ENCODE measurements at places on chromosomes 7 and 10.

- DNase-seq: no peak
Measured at GRCh38 chr10:111078505-111079185, 1.8 kb downstream of the ADRA2A start.

DNA sequence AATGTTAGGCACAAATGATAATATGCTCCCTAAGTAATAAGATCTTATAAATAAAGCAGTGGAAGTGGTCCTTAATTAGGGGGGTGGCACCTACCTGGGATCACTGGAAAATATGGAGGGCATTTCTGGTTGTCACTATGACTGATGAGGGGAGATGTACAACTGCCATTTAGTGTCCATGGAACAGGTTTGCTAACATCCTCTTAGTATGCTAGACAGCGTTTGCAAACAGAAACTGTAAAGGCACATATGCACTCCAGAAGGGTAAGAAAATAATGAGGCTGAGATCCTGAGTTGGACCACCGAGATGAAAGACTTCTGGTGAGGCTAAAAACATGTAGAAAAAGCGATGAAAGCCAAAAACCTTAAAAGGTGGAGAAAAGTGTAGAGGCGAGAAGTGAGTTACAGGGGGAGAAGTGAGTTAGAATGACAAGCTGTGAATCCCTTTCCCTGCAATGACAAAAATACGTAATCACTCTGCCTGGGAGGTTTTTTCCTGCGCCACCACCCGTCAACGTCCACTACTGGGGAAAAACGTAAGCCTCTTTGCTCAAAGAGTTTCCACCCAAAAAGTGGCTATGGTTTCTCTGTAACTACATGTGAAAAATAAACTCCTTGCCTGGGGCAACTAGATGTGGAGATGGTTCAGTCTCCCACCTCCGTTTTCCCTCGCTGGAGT, 767 bp downstream of the KRIT1 start:
- no peak for DNase-seq

- no peak for DNase-seq
Measured at GRCh38 chr10:121501796-121502195, 96.4 kb downstream of the FGFR2 start.

DNA sequence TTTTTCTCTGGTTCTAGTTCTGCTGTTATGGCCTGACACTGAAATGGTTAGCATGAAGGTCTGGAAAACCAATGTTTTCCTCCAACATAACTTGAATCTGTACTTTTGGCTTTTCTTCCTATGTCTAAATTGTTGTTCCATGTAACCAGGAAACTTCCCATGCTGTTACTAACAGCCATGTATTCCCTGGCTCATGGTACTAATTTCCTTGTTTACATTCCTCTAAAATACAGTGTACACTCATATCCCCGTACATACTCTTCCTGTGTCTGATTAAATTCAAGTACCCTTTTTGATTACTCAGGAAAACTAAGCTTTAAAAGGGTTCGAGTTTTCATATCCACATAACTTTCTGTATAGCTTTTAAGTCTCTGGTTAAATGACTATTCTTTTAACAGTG, 12.3 kb upstream of the ACSM6 start:
- no peak for DNase-seq

- no peak for DNase-seq
Measured at GRCh38 chr10:109159351-109159750, 764.0 kb downstream of the XPNPEP1 start.

GRCh38 chr10:44424957-44425356, 40.1 kb upstream of the CXCL12 start:
- no peak for DNase-seq

DNA sequence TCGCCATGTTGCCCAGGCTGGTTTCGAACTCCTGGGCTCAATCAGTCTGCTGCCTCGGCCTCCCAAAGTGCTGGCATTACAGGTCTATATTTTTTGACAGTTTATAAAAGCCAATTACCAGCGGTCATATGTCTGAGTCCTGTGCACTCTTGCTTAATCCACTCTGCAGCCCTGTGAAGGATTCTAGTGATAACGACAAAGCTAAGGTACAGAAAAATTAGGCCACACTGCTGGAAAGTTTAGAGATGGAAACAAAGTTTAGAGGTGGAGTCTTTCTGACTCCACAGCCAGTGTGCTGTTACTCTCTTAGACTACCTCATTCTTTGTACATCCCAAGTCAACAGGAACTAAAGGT, 707 bp downstream of the PTER start:
- no peak for DNase-seq

DNA sequence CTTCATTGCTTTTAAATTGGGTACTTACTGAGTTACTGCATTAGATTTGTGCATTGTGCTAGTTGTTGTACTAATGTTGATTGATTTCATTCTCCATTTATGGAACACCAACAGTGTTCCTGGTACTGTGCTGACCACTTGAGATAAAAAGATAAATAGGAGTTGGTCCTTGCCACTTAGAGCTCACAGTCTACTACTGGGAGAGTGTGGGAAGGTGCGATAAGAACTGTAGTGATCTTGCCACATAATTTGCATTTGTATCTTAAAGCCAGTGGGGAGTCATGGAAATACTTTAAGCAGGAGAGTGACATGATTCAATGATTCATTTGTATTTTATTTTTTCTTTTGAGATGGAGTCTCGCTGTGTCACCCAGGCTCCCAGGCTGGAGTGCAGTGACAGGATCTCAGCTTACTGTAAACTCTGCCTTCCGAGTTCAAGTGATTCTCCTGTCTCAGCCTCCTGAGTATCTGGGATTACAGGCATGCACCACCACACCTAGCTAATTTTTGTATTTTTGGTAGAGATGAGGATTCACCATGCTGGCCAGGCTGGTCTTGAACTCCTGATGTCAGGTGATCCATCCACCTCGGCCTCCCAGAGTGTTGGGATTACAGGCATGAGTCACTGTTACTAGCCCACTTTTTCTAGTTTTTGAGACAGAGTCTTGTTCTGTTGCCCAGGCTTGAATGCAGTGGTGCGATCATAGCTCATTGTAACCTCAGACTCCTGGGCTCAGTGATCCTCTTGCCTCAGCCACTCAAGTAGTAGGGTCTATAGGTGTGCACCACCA, 51.2 kb upstream of the TMEM248 start:
- DNase-seq: no peak
